KBM-7 (cell line): ENCODE measurements at places on chromosomes 16 and 17.

DNA sequence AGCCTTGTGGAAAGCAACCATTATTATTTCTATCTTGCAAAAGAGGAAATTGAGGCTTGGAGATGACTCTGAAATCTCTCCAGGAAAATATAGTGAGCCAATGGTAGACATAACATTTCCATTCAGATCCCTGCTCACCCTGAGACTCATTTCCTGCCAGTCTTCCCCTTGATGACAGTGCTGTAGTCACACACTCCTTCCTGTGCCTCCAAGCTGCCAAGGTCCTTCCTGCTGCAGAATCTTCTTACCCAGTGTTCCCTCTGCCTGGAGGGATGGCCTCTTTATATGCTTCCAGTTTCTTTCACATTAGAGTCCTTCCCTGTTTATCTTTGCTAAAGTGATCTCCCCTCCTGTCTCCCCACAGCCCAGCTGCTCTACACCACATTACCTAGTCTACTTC, 648.1 kb downstream of the TOX3 start:
- DNase-seq, result no peak

DNA sequence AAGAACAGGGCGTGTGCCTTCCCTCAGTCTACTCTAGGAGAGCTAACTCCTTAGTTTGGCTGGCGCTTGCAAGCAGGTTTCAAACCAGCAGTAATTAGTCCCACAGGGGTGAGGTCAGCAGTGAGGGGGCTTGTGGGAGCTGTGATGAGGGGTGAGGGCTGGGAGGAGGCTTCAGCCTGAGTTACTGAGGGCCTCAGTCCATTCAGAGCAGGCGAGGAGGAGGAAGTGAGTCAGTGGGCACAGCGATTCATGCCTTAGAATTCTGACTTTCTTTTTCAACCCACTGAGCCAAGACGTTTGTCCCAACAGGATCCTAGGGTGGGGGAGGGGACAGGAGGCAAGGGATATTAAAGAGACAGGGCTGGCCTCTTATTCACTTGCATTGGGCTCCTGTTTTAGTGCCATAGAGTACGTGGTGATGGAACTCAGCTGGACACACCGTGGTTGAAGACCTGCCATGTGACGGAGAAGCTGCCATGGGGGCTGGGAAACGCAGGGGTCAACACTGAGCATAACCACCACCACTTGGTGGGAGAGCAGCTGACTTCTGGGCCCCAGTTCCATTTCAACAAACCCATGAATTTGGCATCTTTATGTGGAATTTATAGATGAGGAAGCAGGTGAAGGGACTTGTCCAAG, 8.3 kb upstream of the ITGA3 start:
- peak; percentile 29 for DNase-seq

DNA sequence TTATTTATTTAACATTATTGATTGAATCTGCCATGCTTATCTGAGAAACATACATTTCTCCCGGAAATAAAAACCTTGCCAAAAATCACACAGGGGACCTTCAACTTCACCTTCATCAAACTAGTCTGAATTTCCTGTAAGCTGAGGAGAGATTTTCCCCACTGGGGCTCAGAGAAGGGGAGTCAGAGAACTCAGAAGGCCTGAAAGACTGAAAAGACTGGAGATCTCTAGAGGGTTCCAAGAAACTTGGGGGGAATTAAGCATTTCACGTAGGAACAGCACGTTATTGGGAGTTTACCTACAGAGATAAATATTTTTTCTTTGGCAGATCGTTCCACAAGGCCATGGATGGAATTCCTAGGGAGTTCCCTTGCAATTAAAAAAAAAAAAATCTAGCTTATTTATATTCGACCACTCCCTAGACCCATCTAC, 528 bp upstream of the NOL11 start:
- DNase-seq, result no peak

GRCh38 chr16:14199624-14200023, 128.5 kb downstream of the MRTFB start:
- no peak for DNase-seq

GRCh38 chr16:88469615-88470395, 16.7 kb downstream of the ZFPM1 start:
- no peak for DNase-seq

- DNase-seq, result no peak
Measured at GRCh38 chr16:2053897-2054296, 6.1 kb downstream of the TSC2 start.

- DNase-seq, result no peak
Measured at GRCh38 chr16:80746231-80746630, 58.2 kb downstream of the CDYL2 start.

DNA sequence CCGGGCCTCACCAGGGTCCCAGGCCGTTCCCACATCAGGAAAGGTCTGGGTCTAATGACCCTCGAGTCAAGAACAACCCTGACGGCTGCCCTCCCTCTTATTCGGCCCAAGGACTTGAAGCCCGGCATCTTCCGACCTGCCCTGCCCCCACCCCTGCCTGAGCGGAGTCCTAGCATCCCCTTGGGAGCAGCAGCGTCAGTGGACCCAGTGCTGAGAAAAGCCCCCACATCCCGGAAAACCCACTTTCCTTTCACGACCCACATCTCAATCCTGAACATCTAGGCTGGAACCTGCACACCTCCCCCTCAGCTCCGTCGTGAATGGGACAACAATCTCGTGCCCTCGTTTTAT, 769 bp downstream of the TMEM88 start:
- no peak for DNase-seq

- no peak for DNase-seq
Measured at GRCh38 chr16:2879854-2880508, 3.0 kb upstream of the FLYWCH2 start.

DNA sequence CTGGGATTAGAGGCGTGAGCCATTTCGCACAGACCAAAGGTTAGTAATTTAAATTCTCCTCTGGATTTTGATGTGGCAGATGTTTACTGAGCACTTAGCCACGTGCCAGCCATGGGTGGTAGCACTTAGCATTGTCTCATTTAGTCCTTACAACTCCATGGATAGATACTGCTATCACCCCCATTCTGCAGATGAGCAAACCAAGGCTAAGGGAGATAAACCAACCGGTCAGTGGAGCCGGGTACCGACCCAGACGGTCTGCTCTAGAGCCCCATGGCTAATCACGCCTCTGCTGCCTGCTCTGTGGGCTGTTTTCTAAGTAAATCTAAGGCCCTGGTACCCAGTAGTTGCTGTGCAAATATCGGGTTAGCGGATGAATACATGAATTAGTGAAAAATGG, 12.6 kb upstream of the ADGRG1 start:
- DNase-seq, result no peak

DNA sequence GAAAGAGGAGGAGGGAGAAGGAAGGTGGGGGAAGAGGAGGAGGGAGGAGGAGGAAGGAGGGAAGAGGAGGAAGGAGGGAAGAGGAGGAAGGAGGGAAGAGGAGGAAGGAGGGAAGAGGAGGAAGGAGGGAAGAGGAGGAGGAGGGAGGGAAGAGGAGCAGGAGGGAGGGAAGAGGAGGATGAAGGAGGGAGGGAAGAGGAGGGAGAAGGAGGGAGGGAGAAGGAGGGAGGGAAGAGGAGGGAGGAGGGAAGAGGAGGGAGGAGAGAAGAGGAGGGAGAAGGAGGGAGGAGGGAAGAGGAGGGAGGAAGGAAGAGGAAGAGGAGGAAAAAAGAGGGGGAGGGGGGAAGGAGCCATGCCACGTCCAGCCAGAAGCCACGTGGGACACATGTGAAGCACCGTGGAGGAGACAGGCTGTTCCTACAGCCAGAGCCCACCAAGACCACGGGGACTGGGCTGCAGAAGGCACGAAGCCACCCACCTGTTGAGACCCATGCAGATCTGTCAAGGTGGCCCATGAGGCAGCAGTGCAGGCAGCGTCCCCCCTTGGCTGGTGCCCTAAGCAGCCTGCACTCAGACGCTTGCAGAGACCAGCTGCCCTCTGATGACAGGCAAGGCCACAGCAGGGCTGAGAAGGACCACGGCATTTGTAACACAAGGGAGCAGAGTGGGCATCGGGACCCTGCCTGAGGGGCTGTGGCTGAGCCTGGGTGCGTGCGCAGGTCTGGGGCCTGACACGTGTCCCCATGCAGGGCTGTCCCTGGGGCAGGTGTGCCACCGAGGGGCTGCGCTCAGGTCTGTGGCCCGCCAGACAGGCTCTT, 10.3 kb downstream of the NDUFAF8 start:
- no peak for DNase-seq

GRCh38 chr16:77613095-77613494, 109.2 kb upstream of the NUDT7 start:
- no peak for DNase-seq

DNA sequence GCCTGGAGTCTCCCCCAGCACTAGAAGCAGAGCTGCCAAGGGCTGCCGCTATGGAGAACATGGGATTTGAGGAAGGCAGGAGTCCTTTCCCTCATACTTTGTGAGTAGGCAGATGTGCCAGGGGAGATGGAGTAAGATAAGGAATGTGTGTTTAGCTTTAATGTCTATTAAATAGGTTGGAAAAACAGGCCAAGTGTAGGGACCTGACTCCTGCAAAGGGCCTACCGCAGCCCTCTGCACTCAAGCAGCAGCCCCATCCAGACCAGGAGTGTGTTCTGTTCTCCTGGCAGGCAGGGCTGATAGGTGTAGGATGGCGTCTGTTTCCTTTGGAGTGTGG, 1.8 kb upstream of the MIF4GD start:
- no peak for DNase-seq

- DNase-seq, result peak; percentile 23
Measured at GRCh38 chr17:73984941-73985340, 218.5 kb upstream of the RPL38 start.

GRCh38 chr16:78706637-78707036, 607.2 kb downstream of the WWOX start:
- no peak for DNase-seq

- DNase-seq, result no peak
Measured at GRCh38 chr17:63823659-63824331, 3.4 kb upstream of the PSMC5 start.

- DNase-seq, result no peak
Measured at GRCh38 chr17:60832151-60832585, 154.5 kb downstream of the BCAS3 start.

DNA sequence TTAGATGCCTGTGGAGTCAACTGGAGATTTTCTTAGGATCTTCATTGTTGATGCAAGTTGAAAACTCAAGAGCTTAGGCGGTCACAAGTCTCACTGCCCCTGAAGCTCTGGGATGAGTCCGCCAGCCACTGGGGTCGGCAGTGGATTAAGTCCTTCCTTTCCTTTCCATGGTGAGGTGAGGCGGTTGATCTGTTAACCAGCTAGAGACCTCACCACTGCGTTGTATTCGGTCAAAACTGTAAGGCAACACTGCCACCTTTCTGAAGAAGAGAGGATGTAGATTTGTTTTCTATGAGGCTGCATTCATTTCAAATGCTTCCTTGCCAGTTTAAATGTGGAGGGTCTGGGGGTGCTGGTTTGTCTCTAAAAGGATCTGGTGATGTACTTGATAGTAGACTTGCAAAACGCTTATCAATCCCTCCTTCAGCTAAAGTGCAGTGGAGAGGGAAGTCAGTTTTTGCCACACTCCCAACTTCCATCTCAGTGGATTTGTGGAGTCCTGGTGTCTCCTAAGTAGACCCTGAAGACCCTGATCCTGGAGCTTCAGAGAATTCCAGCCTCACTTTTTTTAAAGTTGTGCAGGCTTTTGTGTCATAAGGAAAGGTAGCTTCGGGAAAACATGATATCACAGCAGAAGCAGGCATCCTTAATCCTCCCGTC, 1.7 kb downstream of the MYOCD start:
- peak; percentile 6 for DNase-seq

DNA sequence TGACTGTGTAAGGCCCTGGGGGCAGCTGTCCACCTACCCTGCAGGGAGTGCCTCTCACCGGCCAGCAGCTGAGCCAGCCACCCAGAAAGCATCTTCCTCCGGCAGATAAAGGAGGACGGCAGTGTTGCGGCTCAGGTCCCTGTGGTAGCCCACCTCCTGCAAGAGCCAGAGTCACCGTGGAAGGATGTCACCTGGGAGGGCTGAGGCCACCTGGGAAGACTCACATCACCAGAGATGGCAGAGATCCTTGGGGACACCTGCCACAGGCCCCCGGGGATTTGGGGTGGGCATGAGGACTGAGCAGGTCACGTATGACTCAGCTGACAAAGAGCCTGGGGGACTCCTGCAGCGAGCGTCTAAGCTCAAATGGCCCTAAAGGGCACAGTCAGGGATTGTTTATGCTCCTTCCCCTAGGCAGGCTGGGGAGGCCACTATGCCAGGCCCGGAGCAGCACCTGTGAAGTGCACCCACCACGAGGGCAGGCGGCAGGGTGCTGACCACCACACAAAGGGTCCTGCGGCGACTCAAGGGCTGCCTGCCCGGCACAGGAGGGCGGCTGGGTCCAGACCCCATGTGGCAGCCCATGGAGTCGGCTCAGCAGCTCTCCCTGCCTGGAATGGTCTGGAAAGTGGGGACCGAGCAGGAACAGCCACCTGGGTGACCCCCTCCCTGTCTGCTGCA, 44.1 kb downstream of the TNFRSF13B start:
- no peak for DNase-seq

DNA sequence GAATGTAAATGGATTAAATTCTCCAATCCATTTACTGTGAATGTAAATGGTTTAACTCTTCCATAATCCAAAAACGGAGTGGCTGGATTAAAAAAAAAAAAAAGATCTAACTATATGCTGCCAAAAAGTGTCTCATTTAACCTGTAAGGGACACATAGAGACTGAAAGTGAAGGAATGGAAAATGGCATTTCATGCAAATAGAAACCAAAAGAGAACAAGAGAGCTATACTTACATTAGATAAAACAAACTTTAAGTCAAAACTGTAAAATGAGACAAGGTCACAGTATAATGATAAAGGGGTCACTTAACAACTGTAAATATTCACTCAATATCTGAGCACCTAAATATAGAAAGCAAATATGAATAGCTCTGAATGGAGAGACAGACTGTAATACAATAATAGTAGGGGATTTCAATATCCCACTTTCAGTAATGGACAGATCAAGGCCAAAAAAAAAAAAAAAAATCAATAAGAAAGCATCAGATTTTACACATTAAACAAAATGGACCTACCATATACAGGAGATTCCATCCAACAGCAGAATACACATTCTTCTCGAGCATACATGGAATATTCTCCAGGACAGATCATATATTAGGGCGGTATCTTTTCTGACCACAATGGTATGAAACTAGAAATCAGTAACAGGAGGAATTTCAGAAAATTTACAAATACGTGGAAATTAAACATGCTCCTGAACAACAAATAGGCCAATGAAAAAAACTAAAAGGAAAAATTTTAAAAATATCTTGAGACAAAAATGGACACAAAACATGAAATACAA, 36.4 kb downstream of the CDR2 start:
- DNase-seq, result no peak

DNA sequence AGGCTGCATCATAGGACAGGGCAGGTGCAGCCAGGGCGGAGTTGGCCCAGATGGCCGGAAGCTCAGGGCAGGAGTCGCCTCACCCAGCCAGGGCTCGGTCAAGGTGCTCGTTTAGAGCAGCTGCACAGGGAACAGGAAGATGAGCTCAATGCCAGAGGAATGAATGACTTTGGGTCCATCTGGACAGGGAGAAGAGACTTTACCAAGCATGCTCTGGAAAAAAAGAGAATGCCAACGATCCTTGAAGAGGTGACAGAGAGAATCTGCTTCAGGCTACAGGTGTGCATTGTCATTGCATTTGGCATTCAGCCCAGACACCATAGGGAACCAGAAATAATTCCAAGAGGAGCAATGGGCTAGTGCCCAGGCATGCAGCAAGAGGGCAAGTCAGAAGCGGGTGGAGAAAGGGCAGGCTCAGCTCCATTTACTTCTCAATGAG, 6.7 kb upstream of the MPP3 start:
- DNase-seq, result no peak
